ENCODE measurements at places on chromosomes 3 and 15.

DNA sequence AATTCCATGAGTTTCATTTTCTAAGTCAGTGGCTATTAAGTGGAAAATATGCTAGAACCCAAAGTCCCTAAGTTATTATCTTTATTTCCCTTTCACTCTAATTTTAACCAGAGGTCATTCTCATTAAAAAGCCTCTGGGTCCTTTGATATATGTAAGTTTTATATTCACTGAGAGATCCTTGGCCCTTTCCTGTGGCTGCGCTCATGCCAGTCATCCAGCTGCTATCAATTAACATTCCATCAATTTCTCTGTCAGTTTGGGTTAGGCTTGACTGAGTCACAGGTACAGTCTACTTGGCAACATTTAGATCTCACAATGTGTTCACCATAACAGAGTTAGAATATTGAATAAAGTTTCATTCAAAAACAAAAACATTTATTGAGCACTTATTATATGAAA is 58.0 kb upstream of the FBN1 start:
- no peak for DNase-seq

DNA sequence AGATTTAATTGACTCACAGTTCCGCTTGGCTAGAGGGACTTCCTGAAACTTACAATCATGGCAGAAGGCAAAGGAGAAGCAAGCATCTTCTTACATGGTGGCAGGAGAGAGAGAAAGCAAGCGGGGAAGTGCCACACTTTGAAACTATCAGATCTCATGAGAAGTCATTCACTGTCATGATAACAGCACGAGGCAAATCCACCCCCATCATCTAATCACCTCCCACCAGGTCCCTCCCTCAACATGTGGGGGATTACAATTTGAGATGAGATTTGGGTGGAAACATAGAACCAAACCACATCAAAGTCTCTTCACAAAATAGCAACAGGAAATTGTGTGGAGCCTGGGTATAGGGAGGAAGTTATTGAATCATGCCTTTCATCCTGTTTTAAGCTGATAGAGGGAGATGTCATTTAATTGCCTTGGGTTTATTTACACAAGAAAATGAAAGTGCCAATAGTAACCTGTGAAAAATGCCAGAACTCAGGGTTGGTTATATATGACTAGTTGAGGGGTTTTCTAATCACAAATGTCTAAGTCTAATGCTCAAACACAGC is 624.8 kb upstream of the LMCD1 start:
- DNase-seq = no peak

- DNase-seq = no peak
Measured at GRCh38 chr15:82081914-82082762, 36.3 kb upstream of the MEX3B start.

DNA sequence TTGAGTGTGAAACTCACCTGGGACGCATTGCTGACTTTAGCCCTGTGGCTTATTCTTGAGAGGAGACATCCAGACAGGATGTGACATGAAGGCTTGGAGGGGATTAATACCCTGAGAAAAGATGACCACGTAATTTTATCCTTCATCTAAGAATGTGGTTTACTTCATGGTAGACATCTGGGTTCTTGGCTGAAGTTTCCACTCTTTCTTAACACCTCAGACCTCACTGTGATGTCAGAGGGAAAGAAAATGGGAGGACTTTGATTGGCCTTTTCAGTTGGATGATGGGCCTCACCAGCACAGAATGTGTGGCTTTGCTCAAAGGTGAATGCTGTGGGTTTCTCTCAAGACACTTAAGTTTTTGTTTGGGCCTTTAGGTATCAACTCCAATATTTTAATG is 16.5 kb downstream of the GORASP1 start:
- no peak for DNase-seq

DNA sequence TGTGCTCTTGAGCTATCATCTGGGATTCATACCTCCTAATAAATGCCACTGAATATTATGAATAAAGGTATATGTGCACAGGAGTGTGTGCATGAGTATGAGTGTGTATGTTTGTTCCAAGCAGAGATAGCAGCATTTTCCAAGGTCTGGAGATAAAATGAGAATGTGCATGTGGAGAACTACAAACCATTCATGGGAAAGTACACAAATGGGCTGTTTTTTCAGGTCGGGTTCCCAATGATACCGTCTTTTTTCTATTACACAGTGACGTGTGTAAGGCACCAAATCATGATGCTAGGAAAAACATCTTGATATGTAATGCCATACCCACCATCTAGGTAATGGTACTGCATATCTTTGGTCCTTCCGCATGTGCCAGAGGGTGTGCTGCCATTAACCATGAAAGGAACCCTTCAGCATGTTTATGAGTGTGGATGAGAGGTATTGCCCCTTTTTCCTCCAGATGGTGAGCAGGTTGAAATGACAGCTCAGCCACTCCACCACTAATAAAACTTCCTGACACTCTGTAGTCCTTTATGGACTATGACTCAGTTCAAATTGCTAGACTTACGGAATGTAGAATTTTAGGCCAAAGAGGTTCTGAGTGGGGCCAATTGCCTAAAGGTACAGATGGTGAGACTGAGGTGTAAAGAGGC is 36.4 kb upstream of the COPB2 start:
- no peak for DNase-seq

DNA sequence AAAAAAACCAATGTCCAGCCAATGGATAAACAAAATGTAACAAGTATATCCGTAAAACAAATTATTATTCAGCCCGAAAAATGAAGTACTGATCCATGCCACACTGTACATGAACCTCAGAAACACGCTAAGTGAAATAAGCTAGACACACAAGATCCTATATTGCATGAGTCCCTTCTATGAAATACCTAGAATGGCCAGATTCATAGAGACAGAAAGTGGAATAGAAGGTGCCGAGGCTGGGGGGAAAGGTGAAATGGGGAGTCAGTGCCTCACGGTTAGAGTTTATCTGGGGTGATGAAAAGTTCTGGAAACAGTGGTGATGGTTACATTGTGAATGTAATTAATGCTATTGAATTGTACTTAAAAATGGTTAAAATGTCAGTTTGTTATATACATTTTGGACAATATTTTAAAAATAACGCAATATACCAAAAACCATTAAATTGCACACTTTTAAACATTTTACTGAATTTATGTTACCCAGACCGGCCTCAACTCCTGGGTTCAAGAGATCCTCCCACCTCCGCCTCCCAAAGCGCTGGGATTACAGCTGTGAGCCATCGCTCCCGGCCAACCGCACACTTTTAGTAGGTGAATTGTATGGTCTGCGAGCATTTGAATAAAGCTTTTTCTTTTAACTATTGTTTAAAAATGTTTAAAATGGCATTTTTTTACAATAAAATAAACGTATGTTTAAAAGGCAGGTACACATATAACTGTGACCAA is 2.1 kb downstream of the RNF168 start:
- DNase-seq = no peak
